ENCODE measurements at places on chromosomes 16 and 17.

DNA sequence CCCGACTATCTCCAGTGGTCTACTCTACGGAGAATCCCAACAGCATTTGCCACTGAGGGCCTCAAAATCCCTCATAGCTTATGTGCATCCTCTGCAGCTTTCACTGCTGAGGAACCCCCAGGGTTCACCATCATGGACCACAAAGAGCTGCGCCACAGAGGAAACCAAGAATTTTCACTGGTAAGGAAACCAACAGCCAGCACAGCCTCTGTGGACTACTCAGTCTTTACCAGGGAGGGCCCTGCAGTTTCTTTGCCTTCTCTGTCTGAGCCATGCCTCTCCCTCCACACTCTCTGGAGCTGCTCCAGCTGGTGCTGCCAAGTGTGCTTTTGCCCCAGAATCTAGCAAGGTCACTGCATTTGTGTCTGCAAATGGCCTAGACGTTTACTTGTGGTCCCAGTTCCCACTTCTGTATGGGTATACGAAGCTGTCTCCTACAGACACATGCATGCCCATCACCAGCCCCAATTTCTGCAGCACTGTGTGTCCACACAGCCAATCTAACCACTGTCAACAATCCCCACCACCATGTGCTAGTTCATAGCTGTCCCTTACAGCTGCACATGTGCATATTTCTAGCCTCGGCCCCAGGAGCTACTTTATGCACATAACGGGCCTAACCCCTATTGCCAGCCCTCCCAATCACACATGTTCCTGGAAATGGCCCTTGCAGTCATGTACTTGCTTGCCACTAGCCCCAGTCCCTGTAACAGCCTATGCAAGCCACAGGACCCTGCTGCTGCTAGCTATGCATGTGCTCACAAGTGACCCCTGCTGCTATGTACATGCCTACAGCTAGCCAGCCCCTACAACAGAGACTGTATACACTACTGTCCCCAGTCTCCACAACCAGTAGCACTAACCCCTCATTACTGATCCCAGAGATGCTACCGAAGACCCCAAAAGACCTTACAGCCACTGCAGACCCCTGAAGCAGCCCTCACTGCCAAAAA, 1437.4 kb downstream of the CDH11 start:
- DNase-seq: no peak

DNA sequence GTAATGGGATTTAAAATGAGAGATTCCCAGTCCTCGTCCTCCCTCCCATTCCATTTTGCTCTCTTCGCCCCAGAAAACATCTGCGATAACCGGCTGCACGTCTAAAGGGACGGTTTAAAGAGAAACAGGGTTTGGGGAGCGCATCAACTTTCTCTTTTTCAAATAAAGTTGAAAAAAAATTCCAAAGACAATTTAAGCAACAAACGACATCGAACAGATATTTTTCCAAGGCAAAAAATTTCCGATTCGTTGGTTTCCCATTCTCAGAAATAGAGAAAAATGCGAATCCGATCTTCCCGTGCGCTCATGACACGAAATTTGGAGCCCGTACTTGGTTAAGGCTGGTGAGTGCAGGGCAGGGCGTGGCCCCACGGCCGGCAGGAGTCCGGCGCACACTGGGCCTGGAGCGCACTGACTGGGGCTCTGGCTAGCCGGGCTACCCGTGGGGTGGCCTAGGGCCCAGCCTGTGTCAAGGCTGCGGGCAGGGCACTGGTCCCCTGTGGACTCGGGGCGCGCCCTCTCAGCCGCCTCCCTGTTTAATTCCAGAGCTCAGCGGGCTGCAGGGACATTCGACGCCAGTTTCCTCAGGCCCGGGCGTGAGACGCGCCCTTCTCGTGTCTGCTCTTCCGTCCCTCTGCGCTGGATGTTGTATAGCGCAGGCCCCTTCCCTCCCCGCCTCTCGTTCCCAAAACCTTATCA, 17.9 kb upstream of the ZFHX3 start:
- no peak for DNase-seq

- DNase-seq: no peak
Measured at GRCh38 chr17:29583324-29584248, 5.9 kb downstream of the GIT1 start.

DNA sequence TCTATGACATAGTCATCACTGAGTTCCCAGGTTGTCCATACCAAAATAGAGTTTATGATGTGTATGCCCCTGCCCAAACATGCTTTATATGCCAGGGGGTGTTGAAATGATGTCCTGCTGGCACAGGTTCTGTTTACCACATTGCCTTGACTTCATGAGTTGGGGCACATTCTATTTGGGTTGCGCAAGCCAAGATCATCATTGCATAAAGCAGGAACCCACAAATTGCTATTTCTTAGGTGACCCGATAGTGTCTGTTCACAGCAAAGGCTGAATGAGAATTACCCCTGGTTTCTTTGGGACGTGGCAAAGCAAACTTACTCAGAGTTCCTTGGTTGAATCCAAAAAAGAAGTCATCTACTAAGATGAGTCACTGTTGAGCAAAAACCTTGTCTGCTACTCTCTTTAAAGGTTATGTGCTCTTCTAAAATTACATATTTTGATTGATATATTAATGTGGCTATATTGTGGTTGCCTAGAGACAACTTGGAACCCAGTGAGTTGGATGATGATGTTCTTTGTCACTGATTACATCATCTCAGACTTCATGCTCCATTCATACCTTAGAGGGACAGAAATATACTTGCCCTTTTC, 912.6 kb upstream of the SOX9 start:
- DNase-seq: peak; percentile 83

- DNase-seq: no peak
Measured at GRCh38 chr17:10001306-10001873, 96.3 kb upstream of the RCVRN start.

DNA sequence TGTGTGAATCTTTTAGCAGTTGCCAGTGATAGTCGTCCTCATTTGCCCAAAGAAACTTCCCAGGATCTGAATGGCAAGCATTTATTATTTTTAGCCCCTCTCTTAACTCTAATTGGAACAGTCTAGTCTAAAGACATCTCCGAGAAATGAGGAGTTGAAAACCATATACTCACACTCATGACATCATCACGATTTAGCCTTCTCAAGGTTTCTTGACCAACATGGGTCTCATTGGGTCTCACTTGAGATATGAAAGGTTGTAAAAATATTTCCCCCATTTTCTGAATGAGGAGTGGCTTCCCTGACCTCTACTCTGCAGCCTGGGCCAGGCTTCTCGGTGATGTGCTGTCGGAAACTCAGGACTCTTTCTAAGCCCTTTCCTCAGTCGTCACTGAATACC, 37.1 kb upstream of the CACNG1 start:
- no peak for DNase-seq

GRCh38 chr16:10266809-10267208, 84.6 kb upstream of the GRIN2A start:
- no peak for DNase-seq

GRCh38 chr16:63195336-63195735, 1159.1 kb upstream of the CDH8 start:
- no peak for DNase-seq

GRCh38 chr17:43369986-43370385, 28.8 kb upstream of the ARL4D start:
- DNase-seq: no peak

- peak; percentile 25 for DNase-seq
Measured at GRCh38 chr17:32240750-32241149, 24.9 kb upstream of the RHBDL3 start.

GRCh38 chr17:17445925-17446665, 30.7 kb upstream of the MED9 start:
- DNase-seq: peak; percentile 89

DNA sequence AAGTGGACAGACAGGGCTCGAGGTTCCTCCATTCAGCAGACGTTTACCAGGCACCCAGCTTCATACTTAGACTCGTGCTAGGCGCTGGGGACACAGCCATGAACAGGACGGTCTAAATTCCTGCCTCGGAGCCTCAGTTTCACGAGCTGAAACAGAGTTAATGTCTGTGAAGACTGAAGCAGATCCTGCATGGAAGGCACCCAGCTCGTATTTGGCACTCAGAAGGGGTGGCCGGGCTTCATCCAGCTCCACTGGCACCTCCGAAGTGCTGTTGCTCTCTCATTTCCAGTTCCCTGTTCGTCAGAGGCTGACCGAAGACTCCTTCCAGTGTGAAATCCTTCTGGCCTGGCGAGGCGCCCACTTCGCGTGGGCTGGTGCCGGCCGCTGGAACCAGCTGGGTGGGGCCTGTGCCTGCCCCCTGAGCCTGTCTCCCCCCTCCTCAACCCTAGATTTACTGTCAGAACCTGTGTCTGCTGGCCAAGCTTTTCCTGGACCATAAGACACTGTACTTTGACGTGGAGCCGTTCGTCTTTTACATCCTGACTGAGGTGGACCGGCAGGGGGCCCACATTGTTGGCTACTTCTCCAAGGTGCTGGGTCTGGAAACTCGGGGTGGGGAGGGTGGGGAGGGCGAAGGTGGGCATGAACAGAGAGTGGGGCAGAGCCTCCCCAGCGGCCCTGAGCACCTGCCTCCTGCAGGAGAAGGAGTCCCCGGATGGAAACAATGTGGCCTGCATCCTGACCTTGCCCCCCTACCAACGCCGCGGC, 5.8 kb downstream of the PRSS8 start:
- DNase-seq: peak; percentile 61

GRCh38 chr17:339193-340061, 13.2 kb downstream of the RPH3AL start:
- DNase-seq: no peak

GRCh38 chr17:67365738-67366192, 612 bp downstream of the PSMD12 start:
- peak; percentile 93 for DNase-seq

- DNase-seq: no peak
Measured at GRCh38 chr16:74999219-74999608, 390 bp downstream of the ZNRF1 start.

DNA sequence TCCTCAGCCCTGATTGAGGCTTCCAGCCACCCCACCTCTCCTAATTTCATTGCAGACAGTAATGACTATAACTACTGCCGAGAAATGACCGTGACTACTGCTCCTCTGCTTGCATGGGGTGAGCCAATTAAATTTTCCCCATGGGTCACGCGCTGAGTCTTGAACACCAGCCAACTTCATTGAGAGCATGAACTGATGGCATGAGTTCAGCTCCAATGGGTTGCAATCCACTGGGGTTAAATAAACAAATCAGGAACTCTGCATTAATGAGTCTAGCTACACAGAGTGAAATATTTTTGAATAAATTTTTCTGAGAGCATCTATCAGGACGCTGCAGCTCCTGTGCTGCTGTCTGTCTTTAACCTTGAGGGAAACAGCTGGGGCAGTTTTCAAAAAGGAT, 61.6 kb upstream of the CLEC3A start:
- DNase-seq: no peak

- no peak for DNase-seq
Measured at GRCh38 chr17:74951680-74952421, 16.2 kb downstream of the OTOP3 start.

GRCh38 chr16:74226338-74226954, 70.2 kb upstream of the PSMD7 start:
- peak; percentile 31 for DNase-seq

- DNase-seq: no peak
Measured at GRCh38 chr17:34761646-34762045, 182.3 kb downstream of the TMEM132E start.

GRCh38 chr17:17811381-17812210, 25.2 kb downstream of the SREBF1 start:
- DNase-seq: no peak
